NCI-H1105 treated with DMSO at 0.1 percent for 48 hours (cell line): ENCODE measurements at places on chromosomes 11 and 22.
A peak's percentile ranks its signal among the peaks of the same experiment; 100 is the strongest.

DNA sequence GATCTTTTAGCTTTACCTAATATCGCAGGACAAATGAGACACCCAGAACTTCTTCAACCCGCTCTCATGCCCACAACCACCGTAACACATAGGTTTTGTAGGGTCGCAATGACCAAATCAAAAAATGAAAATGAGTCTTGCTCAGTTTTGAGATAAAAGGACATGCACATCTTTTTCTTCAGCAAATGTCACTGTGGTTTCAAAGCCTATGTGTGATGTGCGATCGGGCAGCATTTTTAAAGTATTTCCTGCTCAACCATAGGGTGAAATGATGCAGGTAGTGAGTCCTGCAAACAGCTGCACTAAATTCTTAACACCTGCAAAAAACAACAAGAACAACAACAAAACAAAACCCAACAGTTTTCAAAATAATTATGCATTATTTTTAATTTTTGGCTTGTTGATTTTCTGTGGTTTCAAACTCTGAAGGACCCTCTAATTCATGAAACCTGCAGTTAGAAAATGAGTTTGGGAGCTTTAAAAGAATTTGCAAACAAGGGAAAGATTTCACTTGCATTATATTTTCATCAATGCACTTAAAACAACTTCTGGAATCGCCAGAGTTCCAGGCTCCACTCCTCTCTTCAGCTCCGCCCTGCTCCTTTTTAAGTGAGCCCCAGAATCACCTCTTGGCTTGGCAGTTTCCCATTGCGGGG lies 79.4 kb downstream of the PRR5L start:
- no peak for DNase-seq

DNA sequence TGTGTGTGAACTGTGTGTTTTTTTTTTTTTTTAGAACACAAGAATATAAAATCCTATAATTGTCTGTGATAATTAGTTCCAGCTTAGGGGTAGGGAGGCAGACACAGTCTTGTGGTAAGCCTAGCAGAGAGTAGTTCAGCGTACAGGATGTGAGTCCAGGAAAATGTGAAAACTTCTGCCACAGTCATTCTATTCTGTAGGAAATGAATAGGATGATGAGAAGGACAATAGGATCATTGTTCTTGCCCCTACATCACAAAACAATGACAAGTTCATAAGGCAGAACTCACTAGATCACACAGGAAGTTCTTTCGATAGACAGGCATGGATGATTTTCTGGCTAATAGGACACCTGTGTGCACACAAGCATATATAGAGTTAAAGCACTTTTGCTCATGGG lies 132.2 kb downstream of the NAV2 start:
- no peak for DNase-seq

DNA sequence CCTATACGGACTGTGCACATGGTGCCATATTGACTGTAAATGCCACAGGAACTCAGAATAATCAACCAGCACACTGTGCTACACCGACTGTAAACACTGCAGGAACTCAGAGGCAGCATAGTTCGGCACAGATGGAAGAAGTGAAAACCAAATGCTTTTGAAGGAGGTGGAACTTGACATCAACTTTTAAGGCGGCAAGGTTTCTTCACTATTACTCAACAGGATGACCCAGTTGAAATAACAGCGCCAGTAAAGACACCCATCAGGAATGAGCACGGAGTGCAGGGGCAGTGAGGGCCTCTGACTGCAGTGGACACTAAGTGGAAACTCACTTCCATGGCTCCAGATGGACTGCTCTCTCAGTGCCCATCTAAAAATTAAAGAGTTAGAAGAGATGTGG lies 15.7 kb downstream of the TESMIN start:
- no peak for DNase-seq

GRCh38 chr11:57663975-57664374 lies 3.9 kb upstream of the ZDHHC5 start:
- DNase-seq: no peak

DNA sequence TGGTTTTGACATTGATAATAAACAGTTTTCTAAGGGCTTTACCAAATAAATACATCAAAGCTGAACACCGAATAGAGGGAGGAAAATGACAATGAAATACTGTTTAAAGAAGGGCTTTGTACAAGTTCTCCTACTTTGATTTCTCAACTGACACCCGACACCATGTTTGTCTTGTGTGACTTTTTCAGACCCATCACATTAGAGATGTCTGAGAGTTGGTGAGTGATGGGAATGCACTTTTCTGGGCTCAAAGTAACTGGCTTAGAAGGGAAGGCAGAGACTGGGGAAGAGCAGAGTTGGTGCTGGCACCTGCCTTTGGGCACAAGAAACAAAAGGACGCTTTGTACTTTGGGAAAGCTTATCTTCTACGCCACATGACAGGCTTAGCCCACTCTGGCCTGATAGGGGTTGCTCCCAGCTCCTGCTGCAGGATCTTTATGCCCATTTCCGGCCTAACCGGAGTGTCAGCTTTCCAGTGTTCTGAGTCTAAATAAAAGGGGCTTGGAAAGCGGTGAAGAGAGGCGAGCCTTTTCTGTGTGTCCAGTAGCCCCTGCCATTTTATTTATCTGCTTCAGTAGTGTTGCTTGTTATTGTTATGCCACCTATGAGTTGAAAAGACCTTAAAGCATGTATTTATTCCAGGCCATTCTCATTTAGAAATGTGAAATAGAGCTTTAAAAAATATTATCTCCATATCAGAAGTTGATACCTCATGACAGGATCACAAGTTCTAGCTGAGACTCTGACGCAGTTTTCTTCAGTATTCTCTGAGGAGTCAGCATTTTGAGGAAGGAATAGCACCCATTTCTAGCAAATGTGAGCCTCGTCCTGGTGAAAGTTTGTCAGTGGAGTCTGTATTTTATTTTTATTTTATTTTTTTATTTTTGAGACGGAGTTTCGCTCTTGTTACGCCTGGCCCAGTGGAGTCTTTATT lies 24.2 kb downstream of the KREMEN1 start:
- DNase-seq: no peak

GRCh38 chr11:93921695-93922468 lies 71.5 kb upstream of the VSTM5 start:
- peak; percentile 58 for DNase-seq

GRCh38 chr11:104609311-104610085 lies 288.8 kb downstream of the CASP12 start:
- peak; percentile 49 for DNase-seq

GRCh38 chr11:99423428-99423983 lies 402.8 kb downstream of the CNTN5 start:
- DNase-seq: no peak

DNA sequence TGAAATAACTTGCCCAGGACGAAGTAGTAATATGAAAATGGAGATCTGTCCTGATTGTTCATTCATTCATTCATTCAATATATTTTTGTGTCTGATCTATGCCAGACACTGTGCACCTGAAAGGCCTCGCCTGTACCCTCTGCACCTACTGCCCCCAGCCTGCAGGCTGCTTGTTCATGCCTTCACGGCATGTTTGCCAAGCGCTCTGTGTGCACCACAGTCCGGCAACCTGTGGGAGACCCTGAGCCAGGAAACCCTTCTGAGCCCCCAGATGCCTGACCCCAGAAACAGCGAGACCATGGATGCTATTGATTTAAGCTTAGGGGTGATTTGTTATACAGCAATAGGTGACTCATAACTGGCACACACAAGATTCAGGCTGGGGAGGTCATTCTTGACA lies 47.0 kb downstream of the RTL6 start:
- DNase-seq: no peak
